NCI-H345 (cell line): ENCODE measurements at places on chromosomes 1 and 21.

- DNase-seq, result no peak
These were observed 38.7 kb upstream of the RAP1GAP start for GRCh38 chr1:21707891-21708290.

DNA sequence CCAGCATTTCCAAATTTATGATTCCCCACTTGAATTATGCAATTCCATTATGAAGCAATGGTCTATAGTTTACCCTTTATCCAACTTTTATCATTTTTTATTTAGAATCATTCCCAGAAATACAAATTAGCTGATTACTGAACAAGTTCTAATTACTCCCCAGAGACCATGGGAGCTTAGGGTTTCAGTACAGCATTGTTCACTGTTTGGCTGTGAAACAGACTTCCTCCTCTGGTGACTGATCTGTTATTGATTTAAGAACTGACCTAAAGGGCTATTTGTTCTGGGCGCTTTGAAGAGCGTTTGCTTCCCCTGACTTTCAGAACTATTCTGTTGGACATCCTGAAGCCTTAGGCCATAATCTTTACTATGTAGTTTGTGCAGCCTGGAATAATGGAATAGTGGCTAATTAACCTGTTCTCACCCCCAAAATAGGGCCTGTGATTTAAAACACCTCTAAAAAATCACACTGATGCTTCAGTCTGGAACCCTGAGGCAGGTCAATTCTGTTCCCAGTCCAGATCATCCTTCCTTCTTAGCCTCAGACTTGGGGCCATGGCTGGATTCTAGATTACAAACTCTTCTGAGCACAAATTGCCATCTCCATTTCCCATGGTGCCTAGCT, 58.7 kb downstream of the ALG14 start:
- no peak for DNase-seq

- DNase-seq, result no peak
These were observed 165.5 kb upstream of the KCNJ6 start for GRCh38 chr21:38081708-38082107.

DNA sequence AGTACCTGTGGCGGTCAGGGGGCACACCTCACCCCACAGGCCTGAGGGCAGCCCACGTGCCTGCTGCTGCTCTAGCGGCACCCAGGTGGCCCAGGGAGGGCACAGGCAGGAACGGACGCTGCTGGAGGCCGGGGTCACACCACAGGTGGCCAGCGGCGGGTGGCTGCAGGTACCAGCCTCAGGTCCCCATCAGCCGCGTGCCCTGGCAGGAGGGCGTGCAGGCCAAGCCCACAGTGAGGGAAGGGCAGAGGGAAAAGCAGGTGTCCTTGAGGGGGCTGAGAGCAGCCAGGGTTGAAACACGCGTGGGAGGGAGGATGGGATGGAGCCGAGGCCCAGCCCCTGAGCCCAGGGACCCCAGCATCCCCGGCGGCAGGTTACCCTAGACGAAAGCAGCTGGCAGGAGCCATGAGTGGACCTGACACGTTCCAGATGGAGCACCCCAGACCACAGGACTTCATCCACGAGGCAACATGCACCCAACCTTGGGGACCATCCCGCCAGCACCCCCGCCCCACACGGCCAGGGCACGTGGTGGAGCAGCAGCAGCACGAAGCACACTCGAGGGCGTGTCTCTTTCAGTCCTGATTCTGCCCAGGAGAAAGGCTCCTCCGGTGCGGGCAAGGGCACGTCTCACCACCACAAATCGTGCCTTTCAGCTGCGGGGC, 3.7 kb downstream of the SLC19A1 start:
- no peak for DNase-seq

GRCh38 chr1:71719330-71719729, 563.0 kb downstream of the NEGR1 start:
- no peak for DNase-seq

DNA sequence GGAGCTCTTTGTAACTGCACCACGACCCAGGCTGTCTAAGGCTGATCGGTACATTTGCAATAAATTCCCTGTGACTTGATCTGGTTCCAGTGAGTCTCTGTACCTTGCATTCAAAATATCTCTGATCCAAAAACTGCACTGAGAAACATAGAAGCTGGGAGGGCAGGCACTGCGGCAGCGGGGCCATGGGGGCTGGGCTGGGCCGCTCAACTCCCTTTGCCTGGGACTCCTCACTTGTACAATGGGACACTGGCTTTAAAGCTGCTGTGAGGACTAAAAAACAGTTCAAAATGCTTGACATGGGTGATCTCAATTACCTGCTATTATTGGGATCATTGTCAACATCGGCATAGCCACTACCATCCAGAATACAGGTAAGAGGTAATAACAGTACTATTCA, 644.0 kb downstream of the AJAP1 start:
- DNase-seq, result no peak

DNA sequence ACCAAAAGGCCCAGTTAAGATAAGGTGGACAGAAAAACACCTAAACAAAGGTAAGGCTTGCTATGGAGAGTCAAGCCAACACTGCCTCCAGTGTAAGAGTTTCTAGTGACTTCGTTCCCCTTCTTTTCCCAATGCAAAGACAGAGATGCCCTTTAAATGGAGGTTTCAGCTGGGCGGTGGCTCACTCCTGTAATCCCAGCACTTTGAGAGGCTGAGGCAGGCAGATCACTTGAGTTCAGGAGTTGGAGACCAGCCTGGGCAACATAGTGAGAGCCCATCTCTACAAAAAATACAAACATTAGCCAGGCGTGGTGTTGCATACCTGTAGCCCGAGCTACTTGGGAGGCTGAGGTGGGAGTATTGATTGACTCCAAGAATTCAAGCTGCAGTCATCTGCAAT, 24.0 kb upstream of the COL6A1 start:
- DNase-seq, result no peak

DNA sequence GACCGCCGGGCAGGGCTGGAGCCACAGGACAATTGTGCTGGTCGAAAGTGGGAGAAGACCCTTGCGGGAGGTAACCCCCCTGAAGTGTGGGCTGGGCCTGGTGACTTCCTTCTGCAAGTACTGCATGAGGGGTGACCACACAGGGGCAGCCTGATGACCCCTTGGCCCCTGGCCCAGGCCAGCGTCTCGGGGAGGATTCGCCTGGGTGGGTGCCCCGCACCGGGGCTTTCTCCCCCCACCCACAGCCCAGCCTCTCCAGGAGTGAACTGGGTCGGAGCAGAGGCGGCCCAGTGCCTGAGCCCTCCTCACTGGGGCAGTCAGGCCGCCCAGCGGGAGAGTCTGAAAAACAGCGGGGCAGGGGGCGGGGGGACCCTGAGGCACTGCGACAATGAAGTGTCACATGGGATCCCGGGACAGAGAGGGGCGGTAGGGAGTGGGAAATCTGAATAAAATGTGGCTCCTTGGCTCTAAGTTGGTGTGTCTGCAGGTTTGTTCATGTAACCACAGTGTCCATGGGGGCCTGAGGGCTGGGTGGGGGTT, 1.6 kb upstream of the DNMT3L start:
- no peak for DNase-seq

- no peak for DNase-seq
These were observed 168.4 kb downstream of the KCNK2 start for GRCh38 chr1:215250913-215251312.

DNA sequence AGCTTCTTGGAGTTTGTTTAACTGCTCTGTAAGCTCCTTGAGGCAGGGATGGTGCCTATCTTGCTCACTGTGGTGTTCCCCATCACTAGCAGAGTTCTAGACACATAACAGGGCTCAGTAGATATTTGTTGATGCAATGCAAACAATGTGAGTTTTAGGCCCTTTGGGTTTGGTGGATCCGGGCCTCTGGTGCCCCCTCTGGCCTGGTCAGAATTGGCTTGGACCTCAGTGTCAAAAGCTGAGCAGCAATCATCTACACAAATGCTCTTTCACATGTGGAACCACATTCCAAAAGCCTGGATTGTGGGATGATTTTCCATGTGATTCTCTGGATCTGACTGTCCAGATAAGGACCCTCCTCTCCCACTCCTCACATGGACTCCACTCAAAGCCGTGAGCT, 53.4 kb upstream of the BCAR3 start:
- DNase-seq, result no peak

- no peak for DNase-seq
These were observed 302.8 kb downstream of the MATN1 start for GRCh38 chr1:30420519-30421050.

GRCh38 chr1:180571060-180571831, 12.5 kb downstream of the OVAAL start:
- DNase-seq, result no peak

- DNase-seq, result no peak
These were observed 92.6 kb upstream of the BEND5 start for GRCh38 chr1:48869116-48869893.

DNA sequence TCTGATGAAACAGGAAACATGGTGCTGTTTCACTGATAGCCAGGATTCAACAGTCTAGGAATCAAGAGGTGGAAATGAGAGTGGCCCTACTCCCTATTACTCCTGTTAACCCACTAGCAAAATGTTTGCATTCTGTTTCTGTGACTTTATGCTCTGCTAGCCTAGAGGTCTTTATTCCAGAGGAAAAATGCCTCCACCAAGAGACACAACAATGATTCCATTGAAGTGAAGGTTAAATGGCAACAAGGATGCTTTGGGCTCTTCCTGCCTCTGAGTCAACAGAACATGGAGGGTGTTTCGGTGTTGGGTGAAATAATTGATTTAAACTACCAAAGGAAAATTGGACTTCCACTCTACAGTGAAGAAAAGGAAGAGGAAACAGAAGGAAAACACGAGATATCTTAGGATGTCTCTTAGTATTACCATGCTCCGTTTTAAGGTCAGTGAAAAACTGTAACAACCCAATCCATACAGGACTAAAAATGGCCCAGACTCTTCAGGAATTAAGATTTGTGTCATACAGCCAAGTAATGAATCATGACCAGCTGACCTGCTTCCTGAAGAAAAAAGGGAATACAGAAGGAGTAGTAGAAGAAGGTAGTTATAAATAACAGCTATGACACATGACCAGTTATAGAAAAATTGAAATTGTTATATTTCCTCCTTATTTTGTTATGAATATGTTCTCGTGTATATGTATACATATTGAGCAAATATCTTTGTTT, 1237.8 kb downstream of the NCAM2 start:
- no peak for DNase-seq

DNA sequence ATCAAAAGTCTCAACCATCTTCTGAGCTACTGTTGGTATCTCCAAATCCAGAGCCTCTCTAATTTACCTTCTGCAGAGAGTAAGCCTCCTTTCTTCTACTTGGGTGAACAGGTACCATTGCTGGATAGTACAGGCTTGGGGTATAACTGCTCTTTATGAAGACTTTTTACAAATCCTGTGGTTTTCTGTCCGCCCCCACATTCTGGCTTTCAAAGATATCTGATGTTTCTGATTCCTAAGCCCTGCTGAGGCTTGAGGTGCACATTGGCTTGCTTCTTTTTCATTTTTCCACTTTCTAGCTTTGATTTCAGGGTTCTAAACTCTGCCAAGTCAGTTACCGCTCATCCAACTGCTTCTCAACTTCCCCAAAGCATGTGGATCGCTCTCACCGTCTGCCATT, 37.1 kb downstream of the TENT5C start:
- DNase-seq, result no peak

GRCh38 chr21:38460171-38460742, 38.0 kb downstream of the ERG start:
- no peak for DNase-seq

DNA sequence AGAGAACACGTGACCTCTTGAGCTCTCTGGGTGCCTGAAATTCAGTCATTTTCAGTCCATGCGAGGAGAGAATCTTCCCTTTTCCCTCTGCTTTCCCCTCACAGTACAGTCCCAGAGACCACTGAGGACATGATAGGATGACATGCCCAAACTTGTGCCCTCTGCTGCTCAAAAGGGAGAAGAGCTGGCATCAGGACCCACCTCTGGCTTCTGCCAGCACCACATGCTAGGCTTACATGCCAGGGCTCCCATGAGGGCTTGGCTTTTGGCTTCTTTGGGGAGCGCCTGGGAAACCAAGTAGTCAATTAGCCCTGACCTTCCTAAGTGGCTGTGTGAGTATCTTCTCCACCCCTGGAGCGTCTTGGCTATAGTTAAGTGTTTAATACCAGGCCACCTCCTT, 13.8 kb upstream of the KCNQ4 start:
- DNase-seq, result no peak

DNA sequence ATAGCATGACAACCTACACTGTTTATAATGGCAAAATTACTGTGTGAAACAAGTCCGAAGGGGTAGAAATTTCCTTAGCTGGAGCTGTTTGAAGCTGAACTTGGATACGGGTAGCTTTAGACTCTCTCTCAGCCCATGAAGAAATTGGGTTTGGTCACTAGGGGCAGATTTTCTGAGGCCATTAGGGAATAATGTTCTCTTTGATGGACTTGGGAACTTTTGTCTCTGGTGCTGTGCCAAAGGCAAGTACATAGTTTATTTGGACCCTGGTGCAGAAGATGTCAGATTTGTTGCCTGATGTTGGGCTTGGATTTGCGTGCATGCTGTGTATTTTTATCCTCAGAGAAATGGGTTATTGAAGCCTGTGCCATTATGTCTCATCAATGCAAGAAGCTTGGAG, 109.6 kb downstream of the VPS13D start:
- no peak for DNase-seq

- no peak for DNase-seq
These were observed 2.0 kb downstream of the PBX1 start for GRCh38 chr1:164561007-164561406.

DNA sequence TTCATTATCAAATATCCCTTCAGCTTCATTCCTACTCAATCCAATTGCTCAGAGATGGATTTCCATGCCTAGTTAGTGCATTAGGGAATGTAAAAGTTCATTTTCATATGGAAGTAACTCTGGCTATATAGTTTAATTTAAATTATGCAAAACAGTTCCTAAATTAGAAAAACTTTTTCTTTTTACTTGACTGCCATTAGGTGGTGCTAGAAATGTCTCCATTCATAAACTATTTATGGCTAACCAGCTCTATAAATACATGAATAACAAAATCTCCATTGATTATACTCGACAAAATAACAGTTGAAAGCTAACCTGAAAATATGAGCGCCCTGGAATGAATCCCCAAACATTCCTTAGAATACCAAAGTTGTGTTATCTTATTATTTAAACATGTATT, 311.4 kb downstream of the USH2A start:
- no peak for DNase-seq

DNA sequence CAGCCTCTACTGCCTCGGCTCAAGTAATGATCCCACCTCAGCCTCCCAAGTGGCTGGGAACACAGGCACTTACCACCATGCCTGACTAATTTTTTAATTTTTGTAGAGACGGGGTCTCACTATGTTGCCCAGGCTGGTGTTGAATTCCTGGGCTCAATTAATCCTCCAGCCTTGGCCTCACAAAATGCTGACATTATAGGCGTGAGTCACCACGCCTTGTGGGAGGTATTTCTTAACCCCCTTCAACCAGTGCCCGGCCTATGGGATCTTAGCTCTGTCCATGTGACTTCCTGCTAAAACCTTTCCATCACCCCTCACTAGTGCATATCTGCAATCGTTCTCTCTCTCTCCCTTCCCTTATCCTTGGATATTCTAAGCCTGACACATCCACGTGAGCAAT, 86.4 kb downstream of the FOXD2 start:
- DNase-seq, result no peak
